Stimulated activated CD4-positive, alpha-beta T cell treated with anti-CD3 and anti-CD28 coated beads, Interleukin-4, amount 100 ng/mL, for 1 hour (primary cell): ENCODE measurements at places on chromosomes 1 and 21.

GRCh38 chr1:94831641-94832040 is 11.5 kb downstream of the SLC44A3 start:
- no peak for DNase-seq

DNA sequence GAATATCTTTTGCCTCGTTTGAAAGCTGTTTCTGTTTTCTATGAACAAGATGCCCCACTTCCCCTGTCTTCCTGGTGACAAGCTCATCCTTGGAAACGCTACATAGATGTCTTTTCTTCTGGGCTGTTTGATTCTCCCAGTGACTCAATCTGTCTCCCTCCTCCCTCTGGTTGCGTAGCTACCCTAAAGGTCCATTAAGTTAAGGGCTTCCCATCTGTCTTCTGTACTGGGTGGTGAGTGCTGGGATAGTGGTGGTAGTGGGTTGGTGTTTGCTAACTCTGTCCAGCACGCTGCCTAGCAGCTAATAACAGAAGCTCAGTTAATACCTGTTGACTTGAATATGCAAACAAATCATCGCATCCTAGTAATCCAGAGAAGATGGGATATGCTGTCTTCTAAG is 50.2 kb upstream of the GCLM start:
- DNase-seq: no peak

- no peak for DNase-seq
These were observed 75.7 kb downstream of the AXDND1 start for GRCh38 chr1:179441501-179441900.

DNA sequence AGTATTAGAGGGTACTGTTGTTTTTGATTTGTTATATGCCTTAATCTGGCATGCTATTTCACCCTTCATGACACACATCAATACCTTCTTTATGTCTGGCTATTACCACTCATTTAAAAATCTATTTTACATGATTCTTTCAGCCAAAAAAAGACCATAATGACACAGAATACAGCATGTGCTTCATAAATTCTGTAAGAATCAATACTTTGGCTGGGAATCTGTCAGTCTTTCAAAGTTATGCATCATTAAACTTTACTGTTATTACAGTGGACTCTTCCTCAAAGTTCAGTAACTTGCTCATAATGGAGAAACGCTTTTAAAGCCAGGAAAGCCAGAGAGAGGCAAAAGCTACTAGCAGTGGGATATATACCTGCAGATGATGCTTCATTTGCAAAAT is 247.2 kb upstream of the ADGRL2 start:
- no peak for DNase-seq

- no peak for DNase-seq
These were observed 12.2 kb downstream of the NAV1 start for GRCh38 chr1:201551096-201551495.

DNA sequence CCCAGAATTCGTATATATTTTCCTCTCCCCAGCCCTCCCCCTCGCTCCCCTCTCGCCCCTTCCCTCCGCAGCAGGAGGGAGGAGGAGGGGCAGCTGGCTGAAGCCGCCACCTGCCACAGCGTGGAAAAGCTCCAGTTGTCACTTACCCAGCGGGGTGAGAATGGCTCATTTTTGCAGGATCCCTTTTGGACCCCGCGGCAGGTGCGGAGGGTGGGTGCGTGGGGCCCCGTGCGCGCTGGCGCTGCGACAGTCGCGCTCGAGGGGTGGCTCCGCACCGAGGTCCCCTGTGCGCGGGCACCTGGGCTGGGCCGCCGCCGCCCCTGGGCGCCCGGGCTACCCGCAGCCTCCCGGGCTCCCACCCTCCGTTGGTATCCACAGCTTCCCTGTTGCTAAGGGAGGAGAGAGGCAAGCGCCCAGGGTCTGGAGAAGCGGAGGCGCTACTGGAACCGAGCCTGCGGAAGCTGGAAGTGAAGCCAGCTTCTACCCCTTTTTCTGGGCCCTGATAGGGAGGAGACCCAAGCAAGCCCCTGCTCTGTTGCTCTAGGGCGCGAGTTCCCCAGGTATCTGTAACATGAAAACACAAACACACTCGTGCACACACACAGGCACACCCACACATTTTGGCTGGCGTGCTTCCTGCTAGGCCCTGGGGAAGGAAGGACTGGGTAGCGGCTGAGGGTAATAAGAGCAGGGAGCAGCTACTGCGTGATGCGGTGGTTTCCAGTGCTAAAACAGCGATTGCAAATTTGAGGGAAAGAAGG is at the start of gene ERICH3:
TSS of gene ERICH3 (minus strand) at position 442 of the 761 bp plus-strand sequence. CDS start at position 169, 273 bp downstream.
- DNase-seq: no peak

- no peak for DNase-seq
These were observed 239.0 kb downstream of the PTPRU start for GRCh38 chr1:29475326-29475725.

- no peak for DNase-seq
These were observed 90.1 kb downstream of the OMA1 start for GRCh38 chr1:58456470-58456869.

DNA sequence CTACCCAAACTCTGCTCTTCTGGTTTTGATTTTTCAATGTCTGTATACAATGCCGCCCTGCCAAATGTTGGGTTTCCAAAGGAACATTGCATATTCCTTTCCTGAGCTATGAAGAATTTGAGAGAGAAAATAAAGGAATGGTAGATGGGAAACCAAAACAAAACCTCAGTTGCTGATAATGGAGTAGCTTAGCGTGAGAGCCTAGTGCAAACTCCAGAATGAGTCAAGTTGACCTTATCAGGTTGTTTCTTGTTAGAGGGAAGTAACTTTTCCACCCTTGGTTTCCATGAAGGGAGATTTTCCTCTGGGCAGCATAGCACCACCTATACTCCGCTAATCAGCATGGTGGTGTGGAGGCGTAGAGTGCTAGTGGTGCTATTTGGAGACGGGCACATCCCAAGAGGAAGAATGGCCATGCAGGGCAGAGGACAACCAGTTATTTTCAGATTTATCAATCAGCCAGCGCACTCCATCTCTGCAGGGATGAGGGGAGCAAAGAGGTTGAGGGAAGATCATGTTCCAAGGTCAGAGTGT is 51.6 kb downstream of the BACH1 start:
- DNase-seq: no peak

- DNase-seq: no peak
These were observed 128.0 kb downstream of the ADAMTS1 start for GRCh38 chr21:26717146-26717739.

- DNase-seq: no peak
These were observed 1.2 kb downstream of the ADAMTS4 start for GRCh38 chr1:161197560-161198193.

- DNase-seq: no peak
These were observed 31.7 kb downstream of the ERICH3 start for GRCh38 chr1:74641876-74642275.

DNA sequence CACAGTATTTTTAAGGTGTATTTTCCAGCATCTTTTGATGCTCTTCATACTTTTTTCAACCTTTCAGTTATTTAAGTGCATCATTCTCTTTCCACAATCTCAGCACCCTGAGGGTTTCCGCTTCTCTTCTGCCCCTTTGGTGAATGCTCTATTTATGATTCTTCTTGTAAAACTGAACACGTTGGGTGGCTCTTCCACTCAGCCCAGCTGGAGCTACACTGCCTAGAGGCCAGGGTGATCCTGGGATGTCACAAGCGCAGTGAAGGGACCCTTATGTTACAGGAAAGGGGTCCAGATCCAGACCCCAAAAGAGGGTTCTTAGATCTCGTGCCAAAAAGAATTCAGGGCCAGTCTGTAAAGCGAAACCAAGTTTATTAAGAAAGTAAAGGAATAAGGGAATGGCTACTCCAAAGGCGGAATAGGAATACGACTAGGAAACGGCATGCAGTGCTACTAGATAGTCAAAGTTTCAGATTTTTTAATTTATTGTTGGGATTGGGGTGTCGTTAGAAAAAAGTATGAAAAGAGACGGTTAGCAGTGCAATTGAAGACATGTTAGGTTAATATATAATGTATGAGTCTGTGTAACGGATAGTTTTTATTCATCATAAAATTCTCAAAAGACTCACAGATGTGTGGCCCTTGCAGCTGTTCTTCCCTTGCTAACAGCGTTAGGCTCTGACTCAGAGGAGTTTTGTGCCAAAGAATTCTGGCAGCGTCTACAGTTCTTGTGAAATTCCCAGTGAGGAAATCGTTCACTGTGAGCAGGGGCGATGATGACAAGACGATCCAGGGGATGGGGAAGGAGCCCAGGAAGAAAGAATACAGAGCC is 14.4 kb upstream of the ERVH48-1 start:
- DNase-seq: no peak

GRCh38 chr1:69258842-69259241 is 308.9 kb upstream of the LRRC7 start:
- no peak for DNase-seq

DNA sequence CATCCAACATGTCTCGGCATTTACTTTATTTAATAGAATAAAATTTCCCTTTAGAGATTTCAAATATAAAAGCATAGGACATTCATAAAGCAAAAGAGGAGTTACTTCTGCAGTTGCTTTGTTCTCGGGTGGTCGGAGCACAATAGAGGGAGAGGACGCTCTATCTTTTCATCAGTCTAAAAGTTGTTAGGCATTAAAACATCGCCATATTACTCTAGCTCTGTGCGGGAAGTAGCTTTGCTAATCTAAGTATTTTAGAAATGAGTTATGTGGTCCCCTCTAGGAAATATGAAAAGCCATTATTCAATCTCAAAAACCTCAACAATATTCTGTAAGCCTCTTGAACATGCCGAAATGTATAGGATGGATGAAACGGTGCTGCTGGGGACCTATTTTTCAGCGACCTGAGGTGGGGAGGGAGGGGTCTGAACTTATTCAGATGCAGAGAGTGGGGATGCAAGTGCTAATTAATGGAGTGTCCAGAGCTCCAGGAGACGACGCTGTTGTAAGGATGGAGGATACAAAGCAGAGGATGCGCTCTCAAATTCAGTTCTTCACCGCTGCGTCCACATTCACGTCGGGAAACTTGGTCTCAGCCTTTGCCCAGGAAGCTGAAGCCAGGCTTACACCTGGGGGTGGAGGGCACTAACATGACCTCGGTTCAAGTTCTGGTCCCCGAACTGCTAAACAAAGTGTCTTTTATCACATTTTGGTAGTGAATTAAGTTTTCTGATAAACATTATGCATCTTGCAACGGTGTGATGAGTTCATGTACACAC is 6.3 kb downstream of the CDKN2C start:
- no peak for DNase-seq

DNA sequence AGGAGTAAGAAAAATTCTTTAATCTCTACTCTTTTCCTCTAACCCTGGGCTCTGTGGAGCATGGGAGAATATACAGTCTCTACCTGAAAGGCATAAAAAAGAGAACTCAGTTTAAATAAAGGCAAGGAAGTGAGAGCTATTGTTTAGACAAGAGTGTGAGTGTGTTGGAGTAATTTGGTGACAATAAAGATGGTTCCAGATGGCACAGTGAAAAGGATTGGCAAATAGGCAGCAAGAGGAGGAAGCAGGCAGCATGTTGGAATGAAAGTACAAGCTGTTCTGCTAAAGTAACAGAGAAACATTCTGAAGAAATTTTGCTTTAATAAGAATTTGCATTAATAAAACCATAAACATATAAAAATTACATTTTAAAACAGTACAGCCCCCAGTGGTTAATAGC is 163.4 kb downstream of the DNM3 start:
- DNase-seq: no peak

DNA sequence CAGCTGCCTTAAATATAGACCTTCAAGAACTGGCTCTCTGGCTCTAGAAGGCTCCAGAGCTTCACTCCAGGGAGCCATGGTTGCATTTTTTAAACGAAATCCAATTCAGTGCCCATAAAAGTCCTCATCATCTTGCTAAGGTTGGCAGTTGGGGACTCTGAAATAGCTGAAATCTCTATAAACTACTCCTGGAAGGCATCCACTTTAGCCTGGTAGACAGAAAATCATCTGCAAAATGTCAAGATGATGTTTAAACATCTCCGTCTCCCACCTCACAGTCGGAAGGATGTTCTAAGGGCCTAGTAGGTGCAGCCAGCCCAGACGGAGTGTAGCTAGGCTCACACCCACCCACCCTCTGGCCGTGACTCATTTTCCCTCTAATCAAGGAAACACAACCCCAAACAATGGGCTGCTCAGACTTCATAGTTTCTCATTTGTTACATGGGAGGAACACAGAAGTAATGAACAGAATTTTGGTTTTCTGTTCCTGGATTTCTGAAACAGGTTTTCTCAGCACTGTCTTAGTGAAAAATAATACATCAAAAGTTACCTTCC is 235.4 kb upstream of the KAZN start:
- no peak for DNase-seq

GRCh38 chr1:115980998-115981993 is 5.0 kb downstream of the SLC22A15 start:
- DNase-seq: no peak

DNA sequence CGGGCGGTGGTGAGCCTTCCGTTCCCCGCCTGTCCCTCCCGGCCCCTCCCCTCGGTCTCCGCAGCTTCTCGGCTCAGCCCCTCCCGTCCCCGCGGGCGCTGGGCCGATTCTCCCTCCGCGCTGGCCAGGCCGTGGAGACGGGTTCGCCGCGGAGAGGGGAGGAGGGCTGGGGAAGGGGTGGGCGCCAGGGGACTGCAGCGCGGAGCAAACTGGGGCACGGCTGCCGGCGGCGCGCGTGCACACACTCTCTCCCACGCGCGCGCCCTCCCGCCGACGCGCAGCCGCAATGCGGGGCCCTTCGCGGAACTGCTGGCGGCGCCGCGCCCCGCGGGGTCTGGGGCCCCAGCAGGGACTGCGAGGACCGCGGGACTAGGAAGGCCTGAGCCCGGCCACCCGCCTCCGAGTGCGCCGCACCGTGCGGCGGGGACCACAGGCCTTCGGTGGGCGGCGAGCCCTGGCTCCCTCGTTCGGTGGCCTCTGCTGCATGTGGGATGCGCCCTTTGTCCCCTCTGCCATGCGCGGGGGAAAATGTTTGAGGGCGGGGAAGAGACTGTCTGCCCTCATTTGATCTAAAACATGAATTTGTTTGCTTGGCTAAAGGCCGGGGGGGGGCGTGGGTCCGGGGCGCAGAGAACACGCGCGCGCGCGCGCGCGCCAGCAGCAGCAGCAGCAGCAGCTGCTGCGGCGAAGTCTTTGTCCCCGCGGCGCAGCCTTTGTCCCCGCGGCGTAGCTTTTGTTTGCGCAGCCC is 90.7 kb upstream of the VAMP3 start:
- peak; percentile 63 for DNase-seq

DNA sequence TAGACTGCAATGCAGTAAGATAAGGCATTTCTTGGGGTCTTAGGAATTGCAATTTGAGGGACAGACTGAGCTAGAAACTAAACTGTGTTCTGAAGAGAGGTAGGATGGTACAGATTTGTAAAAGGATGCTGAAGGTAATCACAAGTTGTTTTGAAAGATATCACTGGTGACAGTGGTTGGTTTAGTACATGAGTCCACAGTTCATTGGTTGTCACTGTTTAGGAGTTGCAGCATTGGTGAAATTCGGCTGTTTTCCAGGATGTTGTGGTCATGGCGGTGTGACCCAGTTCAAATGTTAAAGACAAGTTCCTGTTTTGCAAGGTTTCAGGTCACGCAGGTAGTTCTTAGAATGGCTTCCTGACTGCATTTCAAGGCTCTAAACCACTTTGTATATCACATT is 292.8 kb upstream of the B3GALT2 start:
- peak; percentile 17 for DNase-seq

- no peak for DNase-seq
These were observed 18.1 kb downstream of the DCAF8 start for GRCh38 chr1:160244209-160244608.
